ENCODE measurements at places on chromosomes 1 and 21.

- DNase-seq = no peak
Measured at GRCh38 chr1:41386196-41386663, 25.0 kb downstream of the FOXO6 start.

DNA sequence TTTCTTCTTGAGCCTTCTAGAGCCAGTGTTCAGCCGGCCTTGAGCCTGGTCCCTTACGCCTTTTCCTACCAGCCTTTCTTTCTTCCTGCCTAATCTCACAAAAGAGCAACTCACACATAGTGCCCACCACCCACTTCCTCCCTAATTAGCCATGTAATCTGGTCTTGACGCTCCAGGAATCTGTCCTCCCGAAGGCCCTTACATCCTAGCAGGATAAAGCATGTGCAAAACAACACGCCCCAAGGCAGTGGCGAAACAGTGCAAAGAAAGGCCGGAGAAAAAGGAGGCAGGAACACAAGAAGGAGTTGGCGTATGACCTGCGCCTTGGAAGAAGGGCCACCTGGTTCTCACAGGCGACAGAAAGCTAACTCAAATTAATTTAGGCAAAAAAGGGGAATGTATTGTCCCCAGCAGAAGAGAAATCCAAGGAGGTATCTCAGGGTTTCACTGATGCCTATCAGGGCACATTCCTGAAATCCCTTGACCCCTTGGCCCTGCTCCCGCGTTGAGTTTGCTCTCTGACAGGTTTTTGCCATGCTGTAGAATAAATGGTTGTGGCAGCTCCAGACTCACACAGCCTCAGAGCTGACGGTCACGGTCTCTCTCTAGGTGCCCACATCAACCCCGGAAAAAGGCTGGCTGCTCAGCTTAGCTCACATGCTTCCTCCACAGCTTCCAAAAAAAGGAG lies 79.0 kb downstream of the ZNF281 start:
- DNase-seq = no peak

GRCh38 chr1:210684466-210685294 lies 356.0 kb downstream of the HHAT start:
- no peak for DNase-seq

DNA sequence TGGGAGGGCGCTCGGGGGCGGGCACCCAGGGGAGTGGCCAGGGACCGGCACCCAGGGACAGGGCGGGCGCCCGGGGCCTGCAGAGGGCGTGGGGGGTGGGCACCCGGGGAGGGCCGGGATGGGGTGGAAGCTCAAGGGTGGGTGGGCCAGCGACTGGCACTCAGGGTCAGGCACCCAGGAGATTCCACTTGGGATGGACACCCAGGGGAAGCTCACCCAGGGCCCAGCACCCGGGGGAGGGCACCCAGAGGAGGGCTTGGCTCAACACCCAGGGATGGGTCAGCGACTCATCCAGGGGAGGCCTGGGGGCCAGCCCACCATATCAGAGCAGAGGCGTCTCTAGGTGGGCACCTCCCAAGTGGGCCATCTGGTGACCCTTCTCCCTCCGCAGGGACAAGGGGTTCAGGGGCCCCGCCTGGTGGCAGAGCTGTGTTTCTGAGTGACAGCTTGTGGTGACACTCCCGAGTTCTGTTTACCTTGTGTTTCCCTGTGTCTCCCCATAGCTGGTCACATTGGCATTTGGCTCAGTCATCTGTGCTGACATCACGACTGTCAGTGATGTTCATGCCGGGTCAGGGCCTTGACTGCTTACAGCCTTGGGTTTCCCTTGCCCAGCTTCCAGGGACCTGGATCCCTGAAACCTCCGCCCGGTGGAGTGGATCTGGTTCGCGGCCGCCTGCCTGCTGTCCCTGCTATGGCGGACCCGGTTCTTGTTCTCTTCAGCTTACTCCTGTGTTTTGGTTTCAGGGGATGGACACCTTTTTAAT lies 749 bp downstream of the IBA57 start:
- peak; percentile 79 for DNase-seq

DNA sequence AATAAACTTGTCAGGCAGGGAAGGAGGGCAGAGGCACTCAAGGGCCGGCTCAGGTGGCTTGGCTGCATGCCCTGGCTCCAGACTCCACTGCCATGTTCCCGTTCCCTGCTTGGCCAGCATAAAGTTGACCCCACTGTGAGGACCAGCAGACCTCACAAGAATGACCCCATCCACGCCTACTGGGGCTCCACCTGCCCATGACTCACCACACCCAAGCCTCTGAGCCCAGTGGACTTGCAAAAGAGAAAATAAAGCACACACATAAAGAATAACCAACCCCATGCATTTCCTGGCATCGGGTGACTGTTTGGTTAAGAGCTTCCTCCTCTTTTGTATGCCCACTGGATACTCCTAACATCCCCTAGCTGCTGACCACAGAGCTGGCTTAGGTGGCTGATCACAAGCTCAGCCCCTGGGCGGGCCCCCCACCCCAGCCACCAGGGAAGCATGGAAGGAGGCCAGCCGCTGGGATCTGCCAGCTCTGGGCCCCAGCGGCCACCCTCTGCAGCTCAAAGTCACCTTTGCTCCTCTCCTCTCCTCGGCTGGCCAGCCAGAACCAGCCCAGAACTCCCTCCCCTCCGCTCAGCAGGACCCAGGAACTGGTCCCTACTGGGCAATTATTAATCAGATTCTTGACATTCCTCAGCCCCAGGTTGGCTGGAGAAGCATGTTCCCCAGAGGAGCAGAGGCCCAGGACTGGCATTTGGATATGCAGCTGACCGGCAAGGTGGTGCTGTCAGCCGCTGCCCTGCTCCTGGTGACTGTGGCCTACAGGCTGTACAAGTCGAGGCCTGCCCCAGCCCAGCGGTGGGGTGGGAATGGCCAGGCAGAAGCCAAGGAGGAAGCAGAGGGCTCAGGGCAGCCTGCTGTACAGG lies at the start of gene KLHDC7A:
Gene KLHDC7A, plus strand, starts transcription at position 616 of the 875 bp plus-strand sequence. Its CDS starts 52 bp downstream, at position 668.
- DNase-seq = no peak

DNA sequence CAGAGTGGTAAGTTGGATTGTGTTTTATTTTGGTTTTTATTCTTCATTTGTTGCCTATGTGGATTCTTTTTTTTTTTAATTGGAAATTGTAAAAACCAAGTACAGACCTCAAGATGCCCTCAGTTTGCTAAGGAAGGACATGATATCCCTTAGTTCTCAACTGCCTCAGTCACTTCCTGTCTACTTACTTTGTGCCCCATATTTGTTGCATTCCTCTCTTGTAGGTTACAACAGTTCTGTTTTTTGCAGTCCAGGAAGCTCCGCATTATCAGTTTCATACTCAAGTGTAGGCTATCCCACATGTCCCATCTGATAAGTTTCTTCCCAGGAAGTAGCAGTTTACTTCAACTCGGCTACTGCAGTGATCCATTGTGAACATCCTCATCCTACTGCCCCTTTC lies 82.0 kb downstream of the RPAP2 start:
- DNase-seq = no peak

Data from CD4-positive, alpha-beta T cell treated with Interleukin-21 for 1 hour (primary cell).